ENCODE measurements at places on chromosomes 1 and 21.
A peak's percentile ranks its signal among the peaks of the same experiment; 100 is the strongest.

DNA sequence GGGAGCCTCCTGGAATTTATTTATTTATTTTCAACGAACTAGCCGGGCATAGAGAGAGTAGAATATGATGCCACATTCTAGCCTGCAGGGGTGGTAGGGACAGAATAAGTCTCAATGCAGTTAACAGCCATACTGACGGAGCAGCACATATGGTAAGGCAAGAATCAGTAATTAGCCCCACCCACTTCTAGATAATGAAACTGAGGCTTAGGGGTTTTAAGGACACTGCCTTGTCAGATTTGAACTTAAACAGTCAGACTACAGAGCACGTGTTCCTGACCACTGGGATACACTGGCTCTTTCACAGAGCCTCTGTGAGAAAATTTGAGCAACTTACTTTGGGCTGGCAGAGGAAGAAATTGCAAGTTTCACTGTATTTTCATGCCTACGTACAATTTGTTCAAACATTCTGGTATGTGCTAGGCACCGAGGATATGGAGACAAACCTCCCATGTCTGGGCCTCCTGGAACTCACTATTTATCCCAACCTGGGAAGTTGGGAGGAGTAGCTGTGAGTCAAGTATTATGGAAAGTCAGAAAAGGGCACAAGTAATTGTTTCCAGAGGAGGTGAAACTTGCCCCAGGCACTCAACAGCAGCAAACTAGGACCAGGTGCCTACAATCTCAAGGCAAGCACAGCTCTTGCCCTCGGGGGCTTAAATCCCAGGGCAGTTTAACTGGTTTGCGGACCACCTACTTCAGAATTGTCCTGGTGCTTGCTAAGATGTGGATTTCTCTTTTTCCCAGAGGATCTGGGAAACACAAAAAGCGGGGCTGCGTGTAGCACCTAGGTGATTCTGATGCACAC, 1.6 kb upstream of the CLIC4 start:
- peak; percentile 59 for DNase-seq

GRCh38 chr1:3731583-3732433, 20.4 kb upstream of the CCDC27 start:
- no peak for DNase-seq

GRCh38 chr1:1085171-1085841, 11.2 kb upstream of the RNF223 start:
- DNase-seq: no peak

DNA sequence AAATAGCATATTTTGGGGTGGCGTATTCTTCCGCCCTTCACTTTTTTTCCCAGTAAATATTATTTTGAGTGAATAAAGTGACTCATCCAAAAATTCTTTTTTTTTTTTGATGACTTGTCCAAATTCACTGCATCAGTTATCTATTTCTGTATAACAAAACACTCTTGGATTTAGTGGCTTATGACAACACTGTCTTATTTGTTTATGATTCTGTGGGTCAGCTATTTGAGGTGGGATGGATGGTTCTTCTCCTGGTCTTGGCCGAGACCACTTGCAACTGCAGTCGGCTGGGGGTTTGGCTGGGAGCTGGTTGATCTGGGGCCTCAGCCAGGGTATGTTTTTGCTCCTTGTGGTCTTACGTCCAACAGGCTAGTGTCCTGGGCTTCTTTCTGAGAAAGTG, 39.9 kb upstream of the SRSF10 start:
- DNase-seq: no peak

GRCh38 chr1:220893701-220894024, 14.4 kb downstream of the HLX start:
- peak; percentile 19 for DNase-seq

DNA sequence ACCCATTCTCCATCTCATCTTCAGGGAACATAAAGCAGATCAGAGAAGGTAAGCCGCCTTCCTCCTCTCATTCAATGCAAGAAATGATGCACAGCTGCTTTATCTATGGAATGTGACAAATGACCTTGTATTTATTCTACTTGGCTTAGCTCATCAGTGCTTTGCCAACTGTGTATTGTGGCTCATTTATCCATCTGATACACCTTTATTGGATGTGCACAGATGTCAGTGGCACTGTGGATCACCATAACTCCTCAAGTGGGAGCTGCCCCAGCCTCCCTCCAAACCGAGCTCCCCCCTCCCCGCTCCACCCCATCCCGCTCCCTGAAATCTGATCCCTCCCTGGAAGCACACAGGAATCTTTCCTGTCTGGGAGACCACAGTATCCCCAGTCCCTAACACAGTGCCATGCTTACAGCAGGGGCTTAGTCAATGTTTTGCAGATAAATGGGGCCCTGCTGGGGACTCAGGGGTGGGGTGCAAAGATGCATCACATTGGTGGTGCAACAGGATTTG, 156.0 kb upstream of the RAB4A start:
- no peak for DNase-seq

DNA sequence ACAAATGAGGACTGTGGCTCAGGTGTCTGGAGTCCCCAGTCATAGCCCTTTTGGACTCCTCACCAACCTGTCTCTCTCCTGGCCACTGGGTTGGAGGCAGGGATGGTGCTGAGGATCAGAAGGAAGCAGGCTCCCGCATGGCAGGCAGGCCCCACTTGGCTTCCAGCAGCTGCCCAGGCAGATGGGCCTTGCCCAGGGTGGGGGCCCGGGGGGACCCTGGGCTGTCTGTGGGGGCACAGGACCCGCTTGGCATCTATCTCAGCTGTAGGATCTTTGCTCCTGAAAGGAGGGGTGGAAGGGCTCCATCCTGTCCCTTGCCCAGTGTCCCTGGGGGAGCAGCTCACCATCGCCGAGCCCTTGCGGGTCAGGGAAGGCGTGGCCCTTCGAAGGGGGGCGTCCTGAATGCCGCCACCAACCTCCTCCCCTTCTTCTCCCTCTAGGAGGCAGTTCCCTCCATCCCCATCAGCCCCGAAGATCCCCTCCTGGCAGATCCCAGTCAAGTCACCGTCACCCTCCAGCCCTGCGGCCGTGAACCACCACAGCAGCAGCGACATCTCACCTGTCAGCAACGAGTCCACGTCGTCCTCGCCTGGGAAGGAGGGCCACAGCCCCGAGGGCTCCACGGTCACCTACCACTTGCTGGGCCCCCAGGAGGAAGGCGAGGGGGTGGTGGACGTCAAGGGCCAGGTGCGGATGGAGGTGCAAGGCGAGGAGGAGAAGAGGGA, 154.5 kb downstream of the PEX14 start:
- no peak for DNase-seq

DNA sequence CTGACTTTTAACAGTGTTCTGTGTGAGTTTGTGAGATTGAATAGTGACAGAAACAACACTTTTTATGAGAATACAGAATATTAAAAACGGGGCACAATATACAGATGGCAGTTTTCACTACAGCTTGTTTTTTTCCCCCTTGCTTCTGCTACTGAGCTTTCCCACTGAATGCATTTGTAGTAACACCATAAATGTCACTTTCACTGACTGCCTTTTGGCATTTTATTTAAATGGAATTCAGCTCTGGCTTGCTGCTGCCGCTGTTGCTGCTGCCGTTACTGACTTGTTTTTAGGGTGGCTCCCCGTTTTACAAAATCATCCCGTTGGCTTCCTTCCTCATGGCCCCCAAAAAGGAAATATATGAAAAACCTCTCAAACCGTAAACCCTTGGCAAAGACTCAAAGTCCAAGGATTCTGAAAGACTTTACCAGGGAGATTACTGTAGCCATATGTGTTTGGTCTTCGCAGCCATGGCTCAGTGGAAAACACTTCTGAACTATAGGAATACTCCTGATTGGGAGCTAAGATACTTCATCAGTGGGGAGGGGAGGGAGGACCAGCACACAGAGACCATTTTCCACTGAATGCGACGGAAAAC, 151.0 kb downstream of the NUF2 start:
- no peak for DNase-seq

DNA sequence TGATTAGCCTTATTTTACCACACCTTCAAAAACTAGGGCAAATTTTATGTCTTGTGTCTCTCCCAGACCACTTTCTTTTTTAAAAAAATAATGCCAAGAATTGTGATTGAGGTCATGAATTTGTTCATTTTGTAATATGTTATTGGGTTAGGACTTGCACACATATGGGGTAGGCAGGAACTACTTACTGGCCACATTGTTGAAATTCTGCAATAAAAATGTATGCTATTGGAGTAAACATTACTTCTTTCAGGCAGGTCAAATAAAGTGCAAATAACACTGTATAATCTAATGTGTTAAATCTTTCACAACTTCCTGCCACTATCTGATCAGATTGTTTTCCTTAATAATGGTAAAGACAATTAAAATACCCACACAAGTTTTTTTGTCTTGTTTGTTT, 166.6 kb upstream of the COL11A1 start:
- no peak for DNase-seq

GRCh38 chr1:218294546-218294945, 9.5 kb downstream of the RRP15 start:
- DNase-seq: no peak

DNA sequence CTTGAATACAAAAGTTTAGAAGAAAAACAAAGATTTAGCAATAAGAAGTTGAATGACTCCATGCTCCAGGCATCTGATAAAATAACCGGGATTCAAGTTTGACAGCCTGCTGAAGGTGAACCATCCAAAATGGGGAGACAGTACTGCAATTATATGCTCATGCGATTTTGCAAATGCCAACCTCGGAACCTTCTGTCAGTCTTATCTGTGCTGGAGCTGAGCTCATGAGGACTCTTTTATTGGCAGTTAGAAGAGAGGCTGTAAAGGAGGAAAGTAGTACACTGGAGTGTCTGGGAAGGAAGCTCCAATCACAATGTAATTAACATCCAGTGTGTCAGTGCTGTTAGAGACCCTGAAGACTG, 170.0 kb downstream of the GALNT2 start:
- no peak for DNase-seq
